Right ventricle myocardium superior (tissue), 1 donor: ENCODE measurements at places on chromosomes 5 and 9. TPM values are rescaled to one million over a fixed set of nuclear protein-coding genes. Genes with fewer than 3 reads are reported as not detected.

GRCh38 chr5:171271798-171272197 lies 37.2 kb upstream of the TLX3 start:
- no peak for DNase-seq

DNA sequence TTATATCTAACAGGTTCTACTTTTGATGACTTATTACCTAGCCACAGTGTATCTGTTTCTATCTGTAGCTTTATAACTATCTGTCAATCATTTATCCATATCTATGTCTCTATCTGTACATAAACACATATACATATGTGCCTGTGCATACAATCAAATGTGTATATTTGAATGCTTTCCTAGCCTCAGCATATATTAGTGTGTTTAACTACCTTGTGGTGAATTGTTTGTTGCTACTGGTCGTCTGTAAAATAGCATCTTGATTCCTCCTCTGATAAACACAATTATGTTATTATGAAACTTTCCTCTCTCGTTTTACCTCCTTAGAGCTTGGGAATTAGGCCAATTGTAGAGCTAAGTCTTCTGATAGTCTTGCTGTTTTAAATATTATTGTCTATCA lies 44.4 kb downstream of the PARP8 start:
- DNase-seq, result no peak

- no peak for DNase-seq
Measured at GRCh38 chr5:121285801-121286521, 565.7 kb upstream of the FTMT start.

DNA sequence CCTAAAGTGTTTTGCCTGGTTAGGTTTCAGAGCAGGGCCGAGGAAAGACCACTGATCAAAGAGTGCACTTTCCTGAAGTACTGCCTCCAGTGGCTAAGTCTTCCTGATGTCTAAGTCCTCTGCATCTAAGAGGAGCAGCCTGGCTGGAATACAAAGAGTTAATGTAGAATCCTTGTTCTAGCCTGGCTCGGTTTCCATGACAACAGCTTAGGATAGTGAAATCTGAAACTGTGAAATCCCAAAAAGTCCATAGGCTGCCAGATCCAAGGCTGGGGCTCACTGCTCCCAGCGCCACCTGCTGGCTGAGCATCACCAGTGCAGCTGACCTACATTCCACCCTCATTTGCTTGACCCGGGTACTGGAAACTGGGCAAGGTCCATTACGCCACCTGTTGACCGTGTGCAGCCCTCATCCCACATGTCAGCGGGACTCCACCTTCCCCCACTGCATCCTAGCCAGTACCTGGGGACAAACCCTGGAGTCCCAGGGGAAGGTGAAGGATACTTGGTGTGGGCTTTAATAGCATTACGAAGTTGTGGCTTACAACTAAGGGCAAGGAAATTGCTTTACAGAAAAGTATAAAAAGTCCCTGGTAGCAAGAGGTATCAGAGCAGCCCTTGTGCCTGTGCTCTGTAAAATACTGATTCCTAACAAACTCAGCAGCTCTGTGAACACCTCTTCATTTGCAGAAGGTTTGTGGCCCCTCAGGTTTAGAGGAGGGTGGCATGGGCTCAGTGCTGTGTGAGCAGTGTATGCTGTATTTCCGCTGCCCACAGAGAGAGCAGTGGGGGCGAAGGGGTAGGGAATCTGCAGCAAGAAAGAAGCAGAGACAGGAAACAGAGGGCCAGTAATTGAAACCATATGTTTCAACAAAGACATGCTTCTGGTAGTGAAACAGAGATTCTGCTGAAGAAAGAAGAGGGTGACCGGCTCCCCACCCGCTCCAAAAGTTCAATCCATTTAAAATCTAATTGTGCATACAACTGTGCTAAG lies 36.0 kb downstream of the PCDHGC5 start:
- DNase-seq, result peak; percentile 91

EPB41L4B gene
- total RNA-seq, result 9.9 TPM

CRB2 gene
- not detected for total RNA-seq

PCDHA6 gene
- not detected for total RNA-seq

RPL35 gene
- total RNA-seq, result 621 TPM
